Nephron progenitor cell (in vitro differentiated cells): ENCODE measurements at places on chromosomes 1 and 21.

DNA sequence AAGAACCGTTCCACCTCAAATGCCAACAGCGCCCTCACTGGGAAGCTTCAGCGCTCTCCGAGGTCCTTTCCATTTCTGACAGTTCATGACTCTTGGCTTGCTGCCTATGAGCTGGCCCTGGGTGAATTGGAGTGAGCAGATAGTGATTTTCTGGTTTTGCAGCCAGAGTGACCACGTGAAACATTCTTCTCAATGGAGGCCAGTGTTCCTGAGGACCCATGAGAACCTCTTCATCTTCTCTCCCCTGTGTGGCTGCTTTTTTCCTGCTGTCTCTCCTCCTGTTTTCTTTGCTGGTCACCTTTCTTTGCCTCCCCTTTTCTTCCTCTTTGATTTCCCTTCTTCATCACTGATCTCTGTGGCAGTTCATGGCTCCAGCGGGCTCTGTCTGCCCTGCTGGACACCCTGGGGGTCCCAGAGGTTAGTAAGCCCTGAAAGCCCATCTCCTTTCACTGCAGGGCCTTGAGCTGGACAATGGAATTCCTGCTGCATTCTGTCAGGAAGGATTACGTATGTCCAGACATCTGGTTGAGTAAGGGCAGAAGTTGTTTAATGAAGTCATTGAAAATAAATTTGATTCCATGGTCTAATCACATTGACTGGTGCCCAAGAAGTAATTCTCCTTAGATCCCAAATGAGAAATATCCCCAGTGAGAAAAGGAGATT lies 29.9 kb downstream of the VASH2 start:
- peaks cover 8% of the 10 kb centered on the region for H3K27me3 ChIP-seq
- H3K27ac ChIP-seq, result peak overlapping the region; percentile 82
- DNase-seq, result no peak
- H3K36me3 ChIP-seq, result peaks cover 69% of the 10 kb centered on the region

GRCh38 chr1:27528818-27529703 lies 39.1 kb upstream of the WASF2 start:
- H3K4me1 ChIP-seq, result peaks cover 82% of the 10 kb centered on the region
- peaks cover 25% of the 10 kb centered on the region for H3K36me3 ChIP-seq
- peaks cover 9% of the 10 kb centered on the region for H3K27me3 ChIP-seq
- peak overlapping the region; percentile 97 for H3K27ac ChIP-seq

DNA sequence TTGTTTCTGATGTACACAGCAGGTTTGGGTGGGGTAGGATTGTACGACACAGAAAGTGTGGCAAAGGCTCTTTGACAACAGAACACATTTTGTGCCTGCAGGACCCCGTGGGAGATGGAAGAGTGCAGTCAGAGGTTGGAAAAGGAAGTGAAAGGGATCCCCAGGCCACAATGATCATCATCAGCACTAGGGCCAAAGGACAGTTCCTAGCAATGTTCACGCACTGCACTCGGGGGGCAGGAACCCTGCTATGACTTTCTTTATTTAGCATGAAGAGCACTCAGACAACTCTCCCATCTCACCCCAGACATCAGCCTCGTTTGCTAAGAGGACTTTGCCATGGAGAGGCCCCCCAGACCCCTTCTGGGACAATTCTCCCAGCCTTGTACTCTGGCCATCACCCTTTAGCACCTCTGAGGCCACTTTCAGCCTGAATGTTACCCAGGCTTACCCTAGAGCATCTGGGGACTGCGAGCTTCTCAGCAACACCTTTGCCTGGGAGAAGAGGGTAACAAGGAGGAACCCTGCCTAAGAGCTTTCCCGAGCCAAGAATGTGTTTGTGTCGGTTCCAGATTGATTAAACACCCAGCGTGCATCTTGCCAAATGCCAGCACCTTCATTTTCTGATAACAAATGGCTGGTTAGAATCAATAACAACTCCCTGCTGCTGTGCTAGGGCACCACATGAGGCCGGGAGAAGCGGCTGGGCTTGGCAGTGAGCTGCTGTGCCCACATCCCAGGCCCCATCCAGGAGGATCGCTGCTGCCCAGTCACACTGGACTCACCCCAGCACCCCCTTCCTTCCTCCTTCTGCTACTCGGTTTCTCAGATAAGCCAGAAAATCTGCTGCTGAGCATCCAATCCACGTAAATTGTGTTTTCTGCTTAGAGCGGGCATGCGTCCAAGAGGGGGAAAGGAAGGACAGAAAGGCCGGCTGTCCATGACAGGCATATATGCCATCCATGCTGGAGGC lies 633.1 kb downstream of the AJAP1 start:
- DNase-seq, result no peak
- H3K36me3 ChIP-seq, result no peaks in the 10 kb centered on the region
- no peaks in the 10 kb centered on the region for H3K27me3 ChIP-seq
- no peak overlapping the region for H3K27ac ChIP-seq
- H3K4me1 ChIP-seq, result no peaks in the 10 kb centered on the region

DNA sequence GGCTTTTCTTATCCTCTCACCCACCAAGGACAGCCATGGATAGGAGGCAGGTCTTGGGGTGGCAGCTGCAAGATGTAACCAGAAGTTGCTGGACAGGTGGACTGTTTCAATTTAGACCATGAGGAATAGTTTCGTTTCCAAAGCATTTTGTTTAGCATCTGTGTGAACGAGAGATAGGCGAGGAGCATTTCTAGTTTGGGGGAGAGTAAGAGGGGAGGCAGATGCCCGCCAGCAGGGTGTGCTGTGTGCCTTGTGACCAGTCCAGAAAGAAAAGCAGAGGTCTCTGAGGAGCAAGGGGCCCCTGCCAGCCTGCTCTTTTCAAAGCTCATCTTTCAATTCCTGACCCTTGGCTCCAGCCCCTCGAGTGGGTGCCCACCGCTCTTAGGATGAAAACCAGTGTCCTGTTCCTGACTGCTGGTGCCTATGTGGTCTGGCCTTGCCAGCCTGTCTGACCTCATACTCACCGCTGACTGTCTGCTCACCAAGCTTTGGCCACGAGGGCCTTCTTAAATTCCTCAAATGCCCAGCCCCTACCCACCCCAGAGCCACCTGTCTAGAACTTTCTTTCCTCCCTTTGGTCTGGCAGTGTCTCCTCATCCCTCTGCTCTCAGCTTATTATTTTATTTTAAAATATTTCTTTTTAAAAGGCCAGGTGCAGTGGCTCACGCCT lies 8.5 kb downstream of the SERINC2 start:
- no peak overlapping the region for H3K27ac ChIP-seq
- peaks cover 10% of the 10 kb centered on the region for H3K27me3 ChIP-seq
- peaks cover 32% of the 10 kb centered on the region for H3K4me1 ChIP-seq
- H3K36me3 ChIP-seq, result no peaks in the 10 kb centered on the region

DNA sequence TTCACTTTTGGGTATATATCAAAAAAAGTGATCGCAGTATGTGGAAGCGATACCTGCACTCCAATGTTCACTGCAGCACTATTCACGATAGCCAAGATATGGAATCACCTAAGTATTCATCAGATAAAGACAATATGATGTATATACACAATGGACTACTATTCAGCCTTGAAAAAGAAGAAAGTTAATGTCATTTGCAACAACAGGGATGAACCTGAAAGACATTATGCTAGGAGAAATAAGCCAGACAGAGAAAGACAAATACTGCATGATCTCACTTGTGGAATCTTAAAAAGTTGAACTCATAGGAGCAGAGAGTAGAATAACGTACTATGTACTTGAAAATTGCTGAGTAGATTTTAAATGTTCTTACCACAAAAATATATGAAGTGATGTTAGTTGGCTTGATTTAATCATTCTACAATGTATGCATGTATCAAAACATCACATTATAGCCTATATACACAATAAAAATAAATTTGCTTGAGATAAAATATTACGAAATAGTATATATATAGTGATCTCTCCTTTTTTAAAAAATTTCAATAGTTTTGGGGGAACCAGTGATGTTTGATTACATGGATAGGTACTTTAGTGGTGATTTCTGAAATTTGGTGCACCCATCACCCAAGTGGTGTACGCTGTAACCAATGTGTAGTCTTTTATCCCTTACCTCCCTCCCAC lies 56.0 kb downstream of the DTL start:
- peaks cover 15% of the 10 kb centered on the region for H3K4me1 ChIP-seq
- H3K27me3 ChIP-seq, result no peaks in the 10 kb centered on the region
- no peak overlapping the region for H3K27ac ChIP-seq
- peaks cover 84% of the 10 kb centered on the region for H3K36me3 ChIP-seq

GRCh38 chr1:180886338-180886737 lies 26.4 kb upstream of the KIAA1614 start:
- no peak overlapping the region for H3K4me3 ChIP-seq
- peaks cover 15% of the 10 kb centered on the region for H3K36me3 ChIP-seq
- no peak for DNase-seq
- no peak overlapping the region for H3K27ac ChIP-seq

GRCh38 chr1:203871114-203871880 lies 9.9 kb downstream of the SNRPE start:
- H3K4me3 ChIP-seq, result no peak overlapping the region
- H3K4me1 ChIP-seq, result peaks cover 14% of the 10 kb centered on the region
- DNase-seq, result peak; percentile 33
- peak overlapping the region; percentile 80 for H3K27ac ChIP-seq
- no peaks in the 10 kb centered on the region for H3K27me3 ChIP-seq
- peaks cover 67% of the 10 kb centered on the region for H3K36me3 ChIP-seq

GRCh38 chr1:21633992-21634805 lies 35.0 kb downstream of the RAP1GAP start:
- peaks cover 17% of the 10 kb centered on the region for H3K27me3 ChIP-seq
- H3K27ac ChIP-seq, result no peak overlapping the region
- DNase-seq, result no peak
- no peaks in the 10 kb centered on the region for H3K36me3 ChIP-seq
- H3K4me1 ChIP-seq, result peaks cover 28% of the 10 kb centered on the region

- no peaks in the 10 kb centered on the region for H3K36me3 ChIP-seq
- H3K27ac ChIP-seq, result peak overlapping the region; percentile 93
- peaks cover 62% of the 10 kb centered on the region for H3K4me1 ChIP-seq
- peak; percentile 54 for DNase-seq
These were observed 16.6 kb downstream of the HIVEP3 start for GRCh38 chr1:41902159-41902577.

DNA sequence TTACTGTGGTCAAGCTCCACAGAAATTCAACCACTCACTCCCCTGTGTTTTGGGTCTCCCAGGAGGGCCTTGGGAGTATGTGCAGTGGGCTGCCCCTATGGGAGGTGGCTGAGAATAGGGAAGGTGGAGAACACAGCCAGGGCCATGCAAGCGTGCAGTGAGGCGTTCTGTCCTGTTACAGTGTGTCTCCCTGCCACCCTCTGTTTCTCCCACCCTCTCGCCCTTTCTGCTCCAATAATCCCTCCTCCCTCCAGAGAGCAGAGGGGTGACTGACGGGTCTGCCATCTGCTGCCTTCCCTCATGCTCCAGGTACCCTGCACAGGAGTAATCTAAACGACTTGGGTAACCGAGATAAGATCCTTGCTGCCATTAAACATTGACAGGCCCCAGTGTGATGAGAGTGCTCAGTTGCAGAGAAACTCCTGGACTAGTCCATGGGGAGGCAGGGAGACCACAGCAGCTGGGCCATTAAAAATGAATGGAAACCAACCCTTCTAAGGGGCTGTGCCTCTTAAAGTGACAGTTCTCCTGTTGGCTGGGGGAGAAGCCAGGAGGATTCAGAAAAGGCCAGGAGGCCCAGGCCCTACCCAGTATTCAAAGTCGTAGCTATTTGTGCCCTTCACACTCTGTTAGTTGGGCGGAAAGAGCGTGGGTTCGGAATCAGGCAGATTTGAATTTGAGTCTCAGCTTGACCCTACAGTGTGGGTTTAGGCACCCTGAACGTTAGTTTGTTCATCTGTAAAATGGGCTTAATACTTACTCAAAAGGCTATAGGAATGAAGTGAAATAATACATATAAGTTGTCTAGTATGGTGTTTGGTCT lies 22.4 kb upstream of the BTG2 start:
- H3K27me3 ChIP-seq, result peaks cover 3% of the 10 kb centered on the region
- peaks cover 92% of the 10 kb centered on the region for H3K4me1 ChIP-seq
- peak overlapping the region; percentile 96 for H3K27ac ChIP-seq
- H3K36me3 ChIP-seq, result no peaks in the 10 kb centered on the region

- no peaks in the 10 kb centered on the region for H3K27me3 ChIP-seq
- H3K36me3 ChIP-seq, result no peaks in the 10 kb centered on the region
- no peak for DNase-seq
- no peak overlapping the region for H3K27ac ChIP-seq
- H3K4me3 ChIP-seq, result no peak overlapping the region
These were observed 54.1 kb downstream of the TMPRSS15 start for GRCh38 chr21:18349468-18349867.

DNA sequence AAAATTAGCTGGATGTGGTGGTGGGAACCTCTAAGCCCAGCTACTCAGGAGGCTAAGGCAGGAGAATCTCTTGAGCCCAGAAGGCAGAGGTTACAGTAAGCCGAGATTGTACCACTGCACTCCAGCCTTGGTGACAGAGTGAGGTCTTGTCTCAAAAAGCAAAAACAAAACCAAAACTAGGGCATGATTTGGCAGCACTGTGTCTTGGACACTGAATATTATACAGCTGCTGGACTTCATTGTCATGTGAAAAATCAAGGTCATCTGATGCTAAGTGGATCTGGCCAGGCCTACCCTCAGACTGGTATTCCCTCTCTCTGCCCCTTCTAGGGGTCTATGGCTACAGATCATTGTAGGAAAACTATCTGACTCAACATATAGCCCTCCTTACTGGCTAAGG lies 55.2 kb upstream of the MRPS6 start:
- DNase-seq, result no peak
- H3K4me3 ChIP-seq, result no peak overlapping the region
- peaks cover 21% of the 10 kb centered on the region for H3K36me3 ChIP-seq
- peaks cover 15% of the 10 kb centered on the region for H3K4me1 ChIP-seq

- peaks cover 11% of the 10 kb centered on the region for H3K4me1 ChIP-seq
- DNase-seq, result no peak
- H3K27ac ChIP-seq, result no peak overlapping the region
- peaks cover 24% of the 10 kb centered on the region for H3K27me3 ChIP-seq
- H3K4me3 ChIP-seq, result no peak overlapping the region
These were observed 41.0 kb downstream of the PKP1 start for GRCh38 chr1:201324306-201324705.

DNA sequence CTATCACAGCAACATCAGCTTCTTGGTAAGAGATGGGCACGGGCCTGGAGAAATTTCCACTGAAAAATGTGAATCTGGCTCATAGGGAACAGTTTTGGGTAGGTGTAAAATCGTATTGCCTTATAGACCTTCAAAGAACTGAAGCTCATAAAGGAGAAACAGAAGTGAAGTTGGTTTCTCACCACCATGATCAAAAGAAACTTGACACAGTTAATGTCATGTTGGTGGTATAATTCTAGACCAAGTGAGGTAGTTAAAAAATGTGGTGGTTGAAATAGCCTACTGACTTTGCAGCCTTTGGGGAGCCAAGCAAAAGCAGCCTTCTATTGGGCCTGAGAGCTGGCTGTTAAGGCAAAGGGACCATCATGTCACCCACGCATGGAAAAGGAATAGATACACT lies 8.9 kb downstream of the CD1D start:
- H3K27me3 ChIP-seq, result peaks cover 9% of the 10 kb centered on the region
- no peaks in the 10 kb centered on the region for H3K4me1 ChIP-seq
- no peak overlapping the region for H3K27ac ChIP-seq
- H3K4me3 ChIP-seq, result no peak overlapping the region
